M059J (cell line): ENCODE measurements at places on chromosomes 1 and 21. TPM values are rescaled to one million over a fixed set of nuclear protein-coding genes. Genes with fewer than 3 reads are reported as not detected.

The SFN gene
- 0.76 TPM in 1 of 2 replicates, not detected in the other for total RNA-seq

The SPRR2E gene
- not detected in 2 replicates for total RNA-seq

- DNase-seq: no peak
Observed at GRCh38 chr1:245869847-245870246, 637.2 kb downstream of the SMYD3 start.

DNA sequence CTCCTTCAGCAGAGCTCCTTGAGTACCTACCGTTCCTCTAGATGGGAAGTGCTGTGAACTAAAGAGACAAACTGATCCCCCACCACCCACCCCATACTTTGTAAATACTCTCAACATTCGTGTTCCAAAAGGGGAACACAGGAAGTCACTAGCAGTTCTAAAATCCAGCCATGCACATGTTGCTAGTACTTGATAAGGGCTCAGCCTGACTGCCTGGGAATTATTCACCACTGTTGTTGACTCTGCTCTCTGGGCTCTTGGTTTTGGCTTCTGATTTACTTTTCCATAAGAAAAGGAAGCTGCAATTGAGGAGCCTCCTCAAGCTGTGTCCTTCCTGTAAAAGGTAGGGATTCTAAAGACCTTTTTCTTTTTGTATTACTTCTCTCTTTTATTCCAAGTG, 67.5 kb downstream of the IVNS1ABP start:
- no peak for DNase-seq

DNA sequence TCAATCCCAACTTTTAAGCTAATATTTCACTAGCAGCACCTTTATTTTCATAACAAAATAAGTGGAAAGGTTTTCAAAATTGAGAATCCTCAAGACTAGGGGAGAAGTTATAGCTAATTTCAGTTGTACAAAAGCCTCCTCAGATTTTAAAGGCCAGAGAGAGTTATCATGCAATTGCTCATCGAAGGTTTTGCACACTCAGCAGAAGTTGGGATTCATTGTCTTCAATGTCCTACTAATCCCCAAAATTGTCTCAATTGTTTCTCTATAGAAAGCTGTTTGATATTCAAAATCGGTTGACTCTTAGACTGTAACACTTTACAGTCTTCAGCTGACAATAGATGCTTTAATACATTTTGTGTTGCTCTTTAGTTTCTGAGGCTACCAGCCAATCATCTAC, 170.7 kb upstream of the TNR start:
- no peak for DNase-seq
